ENCODE measurements at places on chromosomes 12 and 14.

- peak; percentile 38 for DNase-seq
Measured at GRCh38 chr14:80387563-80387981, 176.3 kb upstream of the DIO2 start.

DNA sequence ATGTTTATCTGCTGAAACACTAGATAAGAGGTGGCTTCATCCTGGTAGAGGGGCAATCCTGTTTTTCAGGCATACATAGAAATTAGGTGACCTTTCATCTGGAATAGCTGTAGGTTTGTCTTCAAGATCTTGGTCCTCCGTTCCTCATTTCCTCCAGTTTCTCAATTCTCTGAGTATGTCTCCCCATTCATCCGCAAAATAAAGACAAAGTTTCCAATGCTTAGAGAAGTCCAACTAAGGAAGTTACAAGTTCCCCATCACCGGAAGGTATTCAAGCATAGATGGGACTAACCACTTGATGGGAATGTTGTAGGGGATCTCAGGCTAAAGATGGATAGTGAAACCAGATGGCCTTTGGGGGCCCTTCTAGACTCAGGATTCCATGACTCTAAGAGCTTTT lies 34.3 kb downstream of the ERG28 start:
- DNase-seq: no peak

DNA sequence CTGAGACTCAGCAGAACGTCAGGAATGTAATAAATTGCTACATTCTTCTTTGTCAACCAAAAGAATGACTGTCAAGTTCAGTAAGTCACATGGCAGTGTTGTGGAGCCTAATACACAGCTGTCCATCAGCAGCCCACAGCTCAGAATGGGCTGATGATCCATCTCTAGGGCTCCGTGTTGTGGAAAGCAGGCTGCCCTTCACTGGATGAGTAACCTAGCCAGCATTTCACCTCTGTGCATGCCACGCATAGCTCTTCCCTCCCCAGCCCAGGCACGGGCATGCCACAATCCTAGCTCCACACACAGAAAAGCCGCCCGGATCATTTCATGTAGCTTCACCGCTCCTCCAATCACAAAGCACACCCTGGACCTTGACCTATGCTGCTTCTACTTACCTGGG lies 878.0 kb upstream of the TMEM132C start:
- DNase-seq: no peak

DNA sequence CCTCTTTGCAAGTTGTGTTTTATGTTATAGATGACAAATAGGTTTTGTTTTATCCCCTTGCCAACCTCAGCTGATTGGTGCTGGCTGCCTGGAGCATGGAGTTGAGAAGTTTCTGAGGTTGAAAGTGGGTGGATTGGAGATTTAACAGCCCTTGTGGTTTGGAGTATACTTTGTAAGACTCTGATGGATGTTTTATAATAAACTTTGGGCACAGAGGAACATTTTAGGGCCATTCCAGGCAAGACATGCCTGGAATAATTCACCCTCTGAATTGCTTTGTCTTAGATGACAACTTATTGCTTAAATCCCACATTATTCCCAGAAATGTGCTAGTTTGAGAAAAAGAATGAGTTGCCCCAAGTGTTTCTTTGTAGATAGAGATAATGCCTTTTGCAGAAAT lies 158.9 kb downstream of the SLC5A8 start:
- peak; percentile 84 for DNase-seq

DNA sequence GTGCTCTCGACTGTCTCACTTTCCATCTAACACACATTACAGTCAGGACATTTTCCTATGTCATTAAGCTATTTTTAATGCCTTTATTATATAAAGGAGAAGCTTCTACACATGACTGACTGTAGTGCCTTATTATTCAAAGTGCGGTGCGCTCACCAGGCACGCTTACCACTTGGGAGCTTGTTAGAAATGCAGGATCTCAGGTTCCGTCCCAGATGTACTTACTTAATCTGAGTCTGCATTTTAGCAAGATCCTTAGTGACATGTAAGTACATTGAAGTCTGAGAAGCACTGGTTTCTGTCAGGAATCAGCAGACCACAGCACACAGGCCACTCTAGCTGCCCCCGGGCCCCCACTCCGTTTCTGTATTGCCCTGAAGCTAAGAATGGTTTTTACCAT lies 44.7 kb upstream of the MDM1 start:
- no peak for DNase-seq

Measured in AG10803 (cell line).